ENCODE measurements at places on chromosomes 12 and 14.
A peak's percentile ranks its signal among the peaks of the same experiment; 100 is the strongest.

- DNase-seq, result no peak
Observed at GRCh38 chr12:67646775-67647174, 1.8 kb upstream of the DYRK2 start.

DNA sequence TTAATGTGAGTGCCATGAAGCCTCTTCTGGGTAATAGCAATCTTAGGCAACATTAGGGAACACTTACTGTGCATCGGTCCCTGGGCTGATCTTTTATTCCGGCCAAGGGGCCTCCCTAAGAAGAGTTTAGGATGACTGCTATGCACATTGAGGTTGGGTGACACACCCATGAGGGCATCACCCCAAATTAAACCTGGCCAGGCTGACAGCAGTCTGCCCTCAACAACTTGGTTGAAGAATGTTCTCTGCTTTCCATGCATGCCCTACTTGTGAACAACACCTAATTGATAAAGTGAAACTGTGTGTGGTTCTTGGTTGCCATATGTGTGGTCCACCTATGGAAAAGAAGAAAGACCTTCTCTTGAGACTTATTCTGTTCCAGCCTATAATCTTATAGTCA, 1098.0 kb downstream of the BCL11B start:
- DNase-seq, result no peak

- DNase-seq, result no peak
Observed at GRCh38 chr14:58981840-58982239, 206.6 kb upstream of the DAAM1 start.

DNA sequence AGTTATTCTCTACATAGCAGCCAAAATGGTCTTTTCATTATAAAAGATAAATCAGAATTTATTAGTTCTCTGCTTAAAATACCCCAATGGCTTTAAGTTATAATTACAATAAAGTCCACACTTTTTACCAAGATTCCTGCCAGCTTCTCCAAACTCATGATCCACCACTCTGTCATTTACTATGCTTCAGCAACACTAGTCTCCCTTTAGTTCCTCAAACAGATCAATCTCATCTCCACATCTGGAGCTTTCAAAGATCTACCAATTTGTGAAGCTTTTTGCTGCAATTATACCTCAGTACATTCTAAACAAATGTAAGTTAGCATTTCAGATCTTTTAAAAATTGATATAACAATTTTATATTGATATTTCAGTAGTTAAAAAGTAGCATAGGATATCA, 24.9 kb downstream of the CATSPERB start:
- no peak for DNase-seq

DNA sequence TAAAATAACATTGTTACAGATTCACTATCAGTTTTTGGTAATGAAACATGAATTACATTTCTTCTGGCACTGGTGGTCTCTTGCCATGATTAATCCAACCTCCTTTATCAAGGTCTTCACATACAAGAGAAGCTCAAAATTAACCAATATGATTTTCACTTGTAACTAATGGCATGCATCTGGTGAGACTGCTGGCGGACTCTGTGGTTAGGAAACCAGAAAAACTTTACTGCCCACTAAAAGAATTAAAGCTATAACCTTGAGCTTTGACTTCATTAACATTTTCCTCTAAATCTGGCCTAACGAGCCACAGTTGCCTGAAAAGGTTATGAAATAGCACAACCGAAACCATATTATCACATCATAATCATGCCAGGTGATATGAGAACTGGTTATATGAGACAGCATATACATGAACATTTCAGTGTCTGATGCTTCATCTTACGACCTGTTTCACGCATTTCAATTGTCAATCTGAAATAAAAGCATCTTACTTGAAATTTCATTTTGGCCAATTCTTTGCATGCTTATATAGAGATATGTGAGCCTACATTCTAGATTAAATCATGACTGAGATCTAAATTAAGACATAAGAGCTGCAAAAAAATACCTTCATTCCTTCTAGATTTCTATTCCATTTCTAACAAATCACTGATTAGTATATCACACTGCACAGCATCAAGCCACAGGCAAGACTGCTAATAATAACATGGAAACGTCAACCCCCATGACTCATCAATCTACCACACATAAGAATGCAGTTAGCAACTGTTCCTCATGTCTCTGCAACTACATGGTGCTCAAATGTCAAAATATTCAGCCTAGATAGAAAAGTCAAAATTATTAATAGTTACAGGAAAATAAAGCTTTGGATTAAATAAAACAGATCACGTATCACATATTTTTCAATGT, 89.3 kb downstream of the OSBPL8 start:
- no peak for DNase-seq

DNA sequence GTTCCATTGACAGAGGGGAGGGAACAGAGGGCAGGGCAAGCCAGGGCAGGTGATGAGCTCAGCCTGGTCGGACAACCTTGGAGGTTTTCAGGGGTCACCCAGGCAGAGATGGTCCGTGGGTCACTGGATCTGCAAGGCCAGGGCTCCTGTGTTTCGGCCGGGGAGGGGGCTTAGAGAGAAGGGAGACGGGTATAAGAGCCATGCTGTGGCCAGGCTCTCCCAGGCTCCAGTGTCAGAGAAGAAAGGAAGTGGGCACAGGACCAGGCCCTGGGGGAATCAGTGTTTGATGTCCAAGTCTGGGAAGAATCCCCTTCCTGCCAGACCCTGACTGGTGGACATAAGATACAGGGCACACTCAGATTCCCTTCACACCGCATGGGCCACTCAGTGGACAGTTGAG, 36.9 kb downstream of the DIO3 start:
- no peak for DNase-seq

DNA sequence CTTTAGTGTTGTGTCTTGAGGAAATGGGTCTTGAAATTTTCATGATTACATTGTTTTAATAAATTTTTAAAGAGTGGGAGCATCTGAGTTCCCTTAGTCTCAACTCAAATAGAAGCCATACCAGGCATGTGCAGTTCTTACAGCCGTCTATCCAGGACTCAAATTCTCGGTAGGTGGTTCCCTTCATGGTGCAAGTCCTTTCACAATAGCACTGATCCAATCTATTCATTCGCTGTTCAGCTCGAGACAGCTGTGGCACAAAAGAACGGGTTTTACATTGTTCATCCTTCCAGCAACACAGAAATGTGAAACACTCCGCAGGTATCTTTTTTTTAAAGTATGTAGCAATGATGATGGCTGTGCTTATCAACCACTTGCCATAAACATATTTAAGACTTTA, 100.2 kb downstream of the NELL2 start:
- no peak for DNase-seq

- no peak for DNase-seq
Observed at GRCh38 chr12:16524378-16524777, 81.6 kb downstream of the LMO3 start.

GRCh38 chr14:63644741-63645140, 3.1 kb upstream of the WDR89 start:
- no peak for DNase-seq

DNA sequence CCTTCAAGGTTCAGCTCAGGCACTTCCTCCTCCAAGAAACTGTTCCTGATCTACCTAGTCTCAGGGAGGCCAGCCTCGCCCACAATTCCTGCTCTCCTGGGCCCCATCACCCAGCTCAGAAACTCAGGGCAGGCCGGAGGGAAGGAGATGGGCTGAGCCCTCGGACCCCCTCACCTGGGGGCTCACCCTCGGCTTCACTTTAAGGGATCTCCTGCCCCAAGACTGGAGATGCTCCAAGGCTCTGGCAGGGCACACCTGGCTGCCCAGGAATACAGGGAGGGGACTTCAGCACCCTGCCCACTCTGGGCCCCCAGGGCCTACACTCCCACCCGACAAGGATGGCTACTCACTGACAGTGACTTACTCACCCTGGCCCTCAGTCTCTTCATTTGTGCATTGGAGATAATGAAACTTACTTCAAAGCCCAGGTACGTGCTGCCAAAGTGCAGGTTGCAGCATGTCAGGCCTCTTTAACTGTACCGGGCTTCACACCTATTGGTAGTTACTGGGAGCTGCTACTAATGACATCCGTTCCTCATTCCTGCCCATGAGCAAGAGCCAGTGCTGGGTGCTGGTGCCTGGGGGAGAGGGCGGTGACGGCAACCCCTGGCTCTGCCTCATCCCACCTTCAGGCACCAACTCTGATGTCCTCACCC, 21.0 kb upstream of the PPP1R13B start:
- no peak for DNase-seq

GRCh38 chr14:104657563-104658324, 31.7 kb upstream of the INF2 start:
- DNase-seq, result no peak

DNA sequence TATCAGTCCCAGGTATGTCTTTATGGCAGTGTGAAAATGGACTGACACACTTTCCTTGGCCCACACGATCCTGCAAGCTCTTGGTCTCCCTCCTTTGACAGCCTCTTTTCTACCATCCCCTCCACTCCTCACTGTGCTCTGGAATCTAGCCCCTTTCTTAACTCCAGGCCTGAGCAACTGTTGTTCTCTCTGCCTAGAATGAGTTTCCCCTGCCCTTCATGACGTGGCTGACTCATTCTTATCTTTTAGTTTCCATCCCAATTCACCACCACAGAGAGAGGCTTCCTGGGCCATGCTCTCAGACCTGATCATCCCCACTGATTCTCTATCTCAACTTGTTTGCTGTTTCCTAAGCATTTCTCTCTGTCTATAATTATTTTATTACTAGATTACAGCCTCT, 157.4 kb upstream of the HMGA2 start:
- no peak for DNase-seq

DNA sequence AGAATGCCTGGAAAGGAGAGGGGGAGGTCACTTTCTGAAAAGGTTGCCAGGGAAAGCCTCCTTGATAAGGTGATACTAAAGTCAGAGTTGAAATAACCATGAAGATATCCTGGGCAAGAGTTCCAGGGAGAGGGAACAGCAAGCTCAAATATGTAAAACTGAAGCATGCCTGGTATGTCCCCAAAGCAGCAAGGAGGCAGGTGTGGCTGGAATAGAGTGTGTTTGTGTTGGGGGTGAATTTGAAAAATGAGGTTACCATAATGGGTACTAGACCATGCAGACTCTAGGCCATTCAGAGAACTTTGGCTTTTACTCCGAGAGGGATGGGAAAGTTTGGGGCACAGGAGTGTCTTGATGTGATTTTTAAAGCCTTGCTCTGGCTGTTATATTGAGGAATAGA, 66.7 kb upstream of the PTCSC3 start:
- DNase-seq, result no peak

DNA sequence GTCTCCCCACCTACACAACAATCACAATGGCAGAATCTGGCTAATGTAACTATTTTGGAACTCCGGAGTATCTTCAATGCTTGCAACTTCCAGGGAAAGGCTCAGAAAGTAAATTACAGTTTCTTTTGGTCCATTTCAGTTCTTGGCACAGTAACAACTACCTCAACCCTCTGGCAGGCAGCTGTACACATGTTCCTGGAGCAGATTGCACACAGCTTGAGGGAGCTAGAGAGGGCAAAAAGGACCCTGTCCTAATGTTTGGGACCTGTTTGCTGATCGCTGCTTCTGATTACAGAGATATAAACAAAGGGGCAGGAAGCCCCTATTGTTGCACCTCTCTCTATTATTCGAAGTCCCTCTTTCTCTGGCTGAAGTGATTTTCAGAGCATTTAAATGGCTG, 35.2 kb upstream of the SLC38A1 start:
- no peak for DNase-seq

- no peak for DNase-seq
Observed at GRCh38 chr12:123134271-123134671, 16.6 kb downstream of the PITPNM2 start.

DNA sequence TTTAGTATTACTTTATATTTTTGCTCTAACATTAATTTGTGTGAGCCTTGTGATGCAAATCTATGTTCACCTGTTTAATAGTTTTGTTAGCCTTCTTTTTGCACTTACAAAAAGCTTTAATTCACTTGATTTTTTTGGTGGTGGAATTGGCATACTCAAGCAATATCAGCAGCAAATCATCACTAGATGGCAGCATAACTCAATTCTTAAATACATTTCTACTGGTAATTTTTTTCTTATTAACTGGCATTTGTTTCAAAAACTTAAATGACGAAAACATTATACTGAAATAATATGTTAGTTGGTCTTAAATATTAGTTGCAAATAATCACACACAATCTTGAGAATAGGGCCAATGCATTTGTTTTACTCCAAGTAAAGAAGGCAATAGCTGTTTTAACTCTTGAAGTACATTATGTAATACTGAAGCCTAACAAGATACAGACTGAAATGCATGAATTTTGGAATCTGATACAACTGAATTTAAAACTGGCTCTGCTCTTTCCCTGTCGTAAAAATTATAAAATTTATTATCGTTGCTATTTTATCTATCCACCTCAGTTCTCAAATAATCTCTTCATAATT, 151.5 kb downstream of the ATXN7L3B start:
- DNase-seq, result peak; percentile 50

GRCh38 chr12:132494294-132495164, 4.6 kb downstream of the FBRSL1 start:
- DNase-seq, result no peak

DNA sequence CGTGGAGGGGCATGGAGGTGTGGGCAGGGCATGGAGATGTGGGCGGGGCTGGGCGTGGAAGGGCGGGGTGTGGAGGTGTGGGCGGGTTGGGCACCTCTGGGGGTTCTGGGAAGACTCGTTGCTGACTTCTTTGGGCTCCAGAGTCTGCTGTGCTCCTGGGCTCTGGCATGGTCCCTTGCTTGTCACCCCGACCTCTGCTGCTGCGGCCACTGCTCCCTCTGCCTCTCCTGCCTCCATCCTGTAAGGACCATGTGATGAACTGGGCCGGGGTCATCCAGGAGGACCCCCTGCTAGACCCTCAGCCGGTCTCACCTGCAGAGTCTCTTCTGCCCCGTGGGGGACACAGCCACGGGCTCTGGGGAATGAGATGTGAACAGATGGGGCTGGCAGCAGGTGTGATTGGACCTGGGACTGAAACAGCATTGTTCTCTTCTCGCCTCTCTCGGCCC, 15.3 kb downstream of the NOC4L start:
- DNase-seq, result no peak

DNA sequence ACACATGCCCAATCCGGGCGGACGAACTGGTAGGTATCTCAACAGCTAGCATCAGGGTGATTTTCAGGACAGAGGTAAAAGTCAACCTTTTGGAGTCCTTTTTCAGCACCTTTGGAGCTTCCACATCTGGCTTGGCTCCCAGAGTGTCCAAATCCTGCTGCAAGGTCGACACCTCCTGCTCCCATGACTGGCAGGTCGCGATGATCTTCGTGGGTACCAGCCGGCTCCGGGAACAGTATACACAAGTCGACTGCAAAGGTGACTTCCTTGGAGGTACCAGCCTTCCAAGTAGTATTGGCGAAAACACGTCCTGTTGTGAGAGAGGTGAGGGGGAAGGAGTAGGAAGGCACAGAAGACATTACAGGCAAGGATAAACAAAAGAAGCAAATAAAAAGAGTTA, 672.7 kb downstream of the TMEM121 start:
- no peak for DNase-seq

DNA sequence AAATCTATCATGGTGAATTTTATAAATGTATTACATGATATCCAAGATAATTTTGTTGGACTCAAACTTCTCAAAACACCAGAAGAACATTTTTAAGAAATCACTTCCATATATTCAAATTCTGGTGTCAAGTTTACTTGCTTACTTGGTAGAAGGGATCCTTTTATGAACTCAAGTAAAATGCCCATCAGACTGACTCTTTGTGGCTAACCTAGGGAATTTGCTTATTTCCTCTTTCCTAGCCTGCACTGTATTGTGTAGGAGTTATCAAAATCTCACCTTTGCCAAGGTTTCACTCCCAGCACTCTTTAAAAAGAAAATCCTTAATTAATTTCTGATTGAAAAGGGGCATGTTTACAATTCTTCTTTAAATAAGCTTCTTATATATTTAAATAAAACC, 196.5 kb downstream of the DUSP6 start:
- DNase-seq, result no peak

Measured in NCI-H1417 treated with DMSO at 0.1 percent for 48 hours (cell line).